ENCODE measurements at places on chromosomes 3 and 15.

DNA sequence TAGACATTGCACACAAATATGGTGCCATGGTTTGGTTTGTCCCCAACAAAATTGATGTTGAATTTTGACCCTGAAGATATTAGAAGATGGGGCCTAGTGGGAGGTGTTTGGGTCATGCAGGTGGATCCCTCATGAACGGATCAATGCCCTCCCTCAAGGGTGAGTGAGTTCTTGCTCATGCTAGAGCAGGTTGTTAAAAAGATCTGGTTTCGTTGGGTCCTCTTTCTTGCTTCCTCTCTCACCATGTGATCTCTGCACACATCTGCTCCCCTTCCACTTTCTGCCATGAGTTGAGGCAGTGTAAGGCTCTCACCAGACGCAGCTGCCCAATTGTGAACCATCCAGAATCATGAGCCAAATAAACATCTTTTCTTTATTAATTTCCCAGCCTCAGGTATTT lies 87.8 kb upstream of the MDFIC2 start:
- DNase-seq: no peak

DNA sequence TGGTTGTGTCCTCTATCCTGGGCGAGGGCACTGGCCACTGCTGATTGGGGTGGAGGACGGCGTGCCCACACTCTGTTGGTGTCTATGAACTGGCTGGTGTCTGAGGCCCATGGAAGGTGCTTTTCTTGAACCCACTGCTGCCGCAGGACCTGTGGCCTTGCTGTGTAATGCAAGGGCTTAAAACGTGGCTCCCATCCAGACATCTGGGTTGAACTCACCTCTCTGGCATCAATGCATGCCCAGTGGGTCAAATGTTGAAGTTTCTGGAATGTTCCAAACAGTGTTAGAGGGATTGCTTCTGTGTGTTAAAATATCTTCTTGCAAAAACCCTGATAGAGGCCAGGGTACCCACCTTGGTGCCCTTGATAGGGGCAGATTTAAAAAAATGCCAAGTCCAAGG lies 42.6 kb downstream of the FAM3D start:
- no peak for DNase-seq

DNA sequence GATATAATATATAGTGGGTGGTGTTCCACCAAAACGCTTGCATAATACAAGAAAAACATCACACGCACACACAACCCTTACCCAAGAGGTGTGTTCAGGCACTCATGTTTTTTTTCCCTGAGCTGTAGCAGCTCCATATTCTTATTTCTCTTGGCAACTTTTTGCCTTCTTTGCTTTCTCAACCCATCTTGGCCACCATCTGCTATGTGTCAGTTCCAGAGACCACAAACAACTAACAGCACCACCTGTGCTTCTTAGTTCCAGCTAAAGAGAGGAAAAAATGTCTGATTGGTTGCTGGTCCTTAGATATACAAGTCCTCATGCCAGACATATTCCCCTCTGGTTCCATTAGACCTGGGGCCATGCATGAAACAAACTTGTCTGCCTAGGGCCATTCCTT lies 11.9 kb downstream of the ACTC1 start:
- DNase-seq: no peak

DNA sequence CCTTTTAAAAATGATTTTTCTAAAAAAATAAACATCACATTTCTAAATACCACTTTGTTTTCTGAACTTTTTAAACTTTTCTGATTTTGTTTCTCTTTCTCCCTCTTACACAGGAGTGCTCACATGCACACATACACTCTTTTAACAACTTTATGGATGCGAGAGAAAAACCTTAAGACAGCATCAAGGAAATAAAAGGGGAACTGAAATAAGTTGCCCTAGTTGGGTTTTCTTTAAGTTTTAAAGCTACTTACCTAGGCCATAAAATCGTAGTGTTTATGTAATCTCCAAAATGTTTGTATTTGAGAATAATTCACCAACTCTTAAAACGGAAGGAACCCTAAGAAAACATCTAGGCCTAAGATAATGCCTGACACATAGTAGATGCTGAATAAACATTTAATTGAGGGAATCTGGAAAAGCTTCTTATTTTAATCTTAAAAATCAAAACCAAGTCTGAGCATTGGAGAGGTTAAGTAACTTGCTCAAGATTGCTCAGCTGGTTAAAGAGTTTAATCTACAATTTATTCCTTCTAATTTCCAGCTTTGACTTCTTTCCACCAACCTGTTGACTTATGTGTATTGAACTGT lies 1.2 kb upstream of the BBX start:
- DNase-seq: no peak

- no peak for DNase-seq
Observed at GRCh38 chr3:82229397-82229796, 468.0 kb upstream of the GBE1 start.

DNA sequence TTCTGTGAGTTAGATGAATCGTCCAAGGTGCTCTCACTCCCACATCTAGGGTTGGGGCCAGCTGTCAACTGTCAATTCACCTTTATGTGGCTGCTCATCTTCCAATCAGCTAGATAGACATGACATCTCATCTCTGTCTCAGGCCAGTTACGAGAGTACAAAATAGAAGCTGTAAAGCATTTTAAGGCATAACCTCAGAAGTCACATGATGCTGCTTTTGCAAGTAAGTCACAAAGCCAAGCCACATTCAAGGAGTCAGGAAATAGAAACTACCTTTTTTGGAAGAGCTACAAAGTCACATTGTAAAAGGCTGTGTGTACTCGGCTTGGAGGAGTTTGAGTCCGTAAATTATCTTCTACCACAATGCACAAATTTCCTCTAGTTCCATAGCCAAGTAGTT lies 5.1 kb upstream of the CCR1 start:
- no peak for DNase-seq

DNA sequence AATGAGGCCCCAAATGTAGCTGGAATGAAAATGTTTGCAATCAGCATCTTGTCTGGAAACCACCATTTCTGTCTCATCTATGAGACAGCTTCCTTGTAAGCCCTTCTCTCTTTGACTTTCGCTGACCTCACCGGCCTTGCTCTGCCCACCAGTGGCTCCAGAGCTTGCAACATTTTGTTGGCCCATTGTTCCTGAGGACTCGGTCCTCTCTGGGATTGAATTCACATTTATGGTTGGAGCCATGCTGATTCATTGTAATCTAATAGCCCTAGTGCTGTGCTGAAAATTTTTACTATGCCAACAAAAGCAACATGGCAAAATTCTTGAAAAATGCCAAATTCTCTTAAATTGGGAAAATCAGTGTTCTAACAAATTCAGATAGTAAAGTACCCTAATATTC lies 37.2 kb downstream of the ABHD5 start:
- no peak for DNase-seq

GRCh38 chr3:122972141-122972540 lies 55.4 kb downstream of the SEMA5B start:
- DNase-seq: no peak

DNA sequence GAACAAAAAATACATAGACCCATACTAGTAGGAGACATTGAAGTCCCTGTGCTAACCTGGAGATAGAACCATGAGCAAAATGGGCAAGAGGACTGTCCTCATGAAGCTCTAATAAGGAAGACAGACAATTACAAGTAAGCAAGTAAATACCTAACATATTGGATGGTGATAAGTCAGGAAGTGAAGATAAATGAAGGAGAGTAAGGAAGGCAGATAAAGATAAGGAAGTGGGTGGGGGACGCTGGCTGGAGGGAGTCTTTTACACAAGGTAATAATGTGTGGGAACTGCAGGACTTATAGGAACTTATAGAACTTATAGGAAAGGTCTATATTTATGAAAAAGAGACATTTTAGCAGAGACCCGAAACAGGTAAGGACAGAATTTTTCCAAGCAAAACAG lies 148.9 kb upstream of the ABI3BP start:
- DNase-seq: no peak

DNA sequence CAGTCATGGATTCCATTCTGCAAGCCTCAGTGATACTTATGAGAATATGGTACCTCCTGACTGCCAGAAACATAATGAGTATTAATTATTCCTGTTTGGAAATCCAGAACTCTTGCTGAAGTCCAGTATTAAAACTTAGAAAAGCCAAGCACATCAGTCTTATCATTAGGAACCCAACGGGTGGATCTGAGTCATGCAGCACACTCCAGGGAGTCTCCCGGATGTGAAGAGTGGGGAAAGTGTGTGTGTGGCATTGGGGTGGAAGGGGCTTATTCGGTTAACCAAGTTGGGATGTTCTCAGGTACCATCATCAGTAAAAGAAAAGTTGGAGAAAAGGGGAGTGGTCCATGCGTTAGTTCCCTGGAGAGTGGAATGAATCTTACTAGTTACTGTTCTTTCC lies 181.1 kb downstream of the PLCL2 start:
- no peak for DNase-seq

- no peak for DNase-seq
Observed at GRCh38 chr15:37124331-37124730, 24.0 kb upstream of the MEIS2 start.

- no peak for DNase-seq
Observed at GRCh38 chr3:46585799-46586693, 19.9 kb upstream of the LRRC2 start.

GRCh38 chr3:113495035-113495434 lies 19.9 kb downstream of the SPICE1 start:
- peak; percentile 26 for DNase-seq

DNA sequence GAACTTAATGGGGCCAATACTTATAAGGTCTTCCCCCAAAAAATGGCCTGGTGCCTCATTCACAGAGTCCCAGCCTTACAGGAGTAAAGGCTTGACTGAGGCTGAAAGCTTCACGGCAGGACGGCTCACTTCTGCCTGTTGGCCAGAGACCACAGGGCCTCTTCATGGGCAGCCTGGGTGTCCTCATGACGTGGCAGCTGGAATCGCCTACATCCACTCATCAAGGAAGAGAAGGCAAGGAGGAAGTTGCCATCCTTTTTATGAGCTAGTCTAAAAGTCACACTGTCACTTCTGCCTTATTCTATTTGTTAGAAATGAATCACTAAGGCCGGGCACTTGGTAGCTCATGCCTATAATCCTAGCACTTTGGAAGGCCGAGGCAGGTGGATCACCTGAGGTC lies 89.3 kb upstream of the DGKG start:
- no peak for DNase-seq

- no peak for DNase-seq
Observed at GRCh38 chr3:144816323-144816722, 844.7 kb downstream of the DIPK2A start.

GRCh38 chr3:18443665-18444594 lies 18.8 kb upstream of the SATB1 start:
- DNase-seq: no peak
